ENCODE measurements at places on chromosomes 13 and 19. TPM values are rescaled to one million over a fixed set of nuclear protein-coding genes. Genes with fewer than 3 reads are reported as not detected.

NCR1 gene
- 0.63 TPM for total RNA-seq

C1QTNF9 gene
- total RNA-seq: not detected

CASP14 gene
- total RNA-seq: not detected

C2CD4C gene
- total RNA-seq: 0.88 TPM

IRS2 gene
- total RNA-seq: 27.1 TPM

DIRAS1 gene
- total RNA-seq: 0.37 TPM

ATCAY gene
- total RNA-seq: not detected

RAB3A gene
- total RNA-seq: 3.1 TPM

AP1M1 gene
- total RNA-seq: 38.5 TPM

DNA sequence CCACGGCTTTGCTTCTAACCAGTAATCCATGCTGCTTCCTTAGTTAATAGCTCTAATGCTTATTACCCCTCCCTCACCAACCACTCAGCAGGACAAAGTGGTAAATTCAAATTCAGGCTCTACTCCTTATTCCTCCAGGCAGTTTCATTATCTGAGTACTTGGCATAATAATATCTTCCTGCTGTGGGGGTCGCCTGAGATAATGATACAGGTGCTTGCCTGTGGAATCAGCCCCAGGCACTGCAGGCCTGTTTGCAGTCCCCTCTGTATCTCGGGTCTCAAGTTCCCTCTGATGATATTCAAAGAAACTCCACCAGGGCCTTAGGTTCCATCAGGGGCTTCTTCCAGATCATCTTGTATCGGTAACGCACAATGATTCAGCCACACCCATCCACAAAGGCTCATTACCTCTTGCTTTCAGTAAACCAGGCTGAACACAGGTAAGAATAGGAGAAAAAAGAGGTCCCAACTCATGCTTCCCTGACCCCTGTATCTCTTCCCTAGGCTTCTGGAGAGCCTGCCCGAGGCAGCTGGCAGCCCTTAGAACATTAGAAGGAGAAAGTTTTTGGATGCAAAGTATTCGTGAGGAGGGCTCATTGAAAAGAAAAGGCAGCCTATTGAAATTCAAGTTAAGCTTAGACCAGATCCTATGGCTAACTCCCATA is 14.3 kb upstream of the FOXO1 start:
- H3K4me3 ChIP-seq: no peak overlapping the region
- no peaks in the 10 kb centered on the region for H3K4me1 ChIP-seq
- DNase-seq: no peak
- no peaks in the 10 kb centered on the region for H3K36me3 ChIP-seq
- H3K27me3 ChIP-seq: no peaks in the 10 kb centered on the region
- no peak overlapping the region for H3K27ac ChIP-seq

- H3K4me3 ChIP-seq: no peak overlapping the region
- H3K36me3 ChIP-seq: no peaks in the 10 kb centered on the region
- H3K27me3 ChIP-seq: peaks cover 2% of the 10 kb centered on the region
- H3K27ac ChIP-seq: peak overlapping the region; percentile 76
- peaks cover 11% of the 10 kb centered on the region for H3K4me1 ChIP-seq
These were observed 8.9 kb downstream of the GNG7 start for GRCh38 chr19:2693492-2694160.

DNA sequence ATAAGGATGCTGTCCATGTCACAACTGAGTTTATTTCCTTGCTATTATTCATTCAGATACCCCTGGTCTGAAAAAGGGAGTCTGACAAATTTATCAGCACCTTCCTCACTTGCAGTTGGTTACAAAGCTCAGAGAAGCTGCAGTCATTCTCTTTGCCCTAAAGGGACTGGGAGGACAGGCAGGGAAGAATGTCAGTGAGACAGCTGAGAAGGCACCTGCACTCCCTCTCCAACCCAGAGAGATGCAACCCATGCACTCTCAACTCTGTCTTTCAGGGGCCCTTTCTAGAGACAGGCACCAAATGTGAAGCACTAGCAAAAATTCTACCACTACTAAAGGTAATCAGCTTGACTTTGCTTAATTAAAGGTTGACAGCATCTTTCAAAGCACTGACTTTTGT is 83.3 kb downstream of the CRYL1 start:
- no peaks in the 10 kb centered on the region for H3K4me1 ChIP-seq
- no peak for DNase-seq
- no peaks in the 10 kb centered on the region for H3K36me3 ChIP-seq
- H3K27ac ChIP-seq: no peak overlapping the region
- H3K27me3 ChIP-seq: no peaks in the 10 kb centered on the region

GRCh38 chr13:80313668-80314256 is 27.2 kb downstream of the SPRY2 start:
- H3K4me1 ChIP-seq: no peaks in the 10 kb centered on the region
- no peak overlapping the region for H3K4me3 ChIP-seq
- H3K27me3 ChIP-seq: no peaks in the 10 kb centered on the region
- no peak overlapping the region for H3K27ac ChIP-seq
- no peaks in the 10 kb centered on the region for H3K36me3 ChIP-seq
- DNase-seq: no peak

- H3K4me3 ChIP-seq: no peak overlapping the region
- no peaks in the 10 kb centered on the region for H3K36me3 ChIP-seq
- H3K27me3 ChIP-seq: no peaks in the 10 kb centered on the region
- no peak for DNase-seq
- H3K27ac ChIP-seq: no peak overlapping the region
These were observed 11.1 kb upstream of the PLIN3 start for GRCh38 chr19:4878491-4878968.

GRCh38 chr13:59607780-59608233 is 555.9 kb downstream of the DIAPH3 start:
- no peaks in the 10 kb centered on the region for H3K27me3 ChIP-seq
- H3K4me1 ChIP-seq: no peaks in the 10 kb centered on the region
- H3K27ac ChIP-seq: no peak overlapping the region
- no peak for DNase-seq
- no peaks in the 10 kb centered on the region for H3K36me3 ChIP-seq
- H3K4me3 ChIP-seq: no peak overlapping the region

- peaks cover 26% of the 10 kb centered on the region for H3K4me1 ChIP-seq
- H3K27ac ChIP-seq: no peak overlapping the region
- no peak overlapping the region for H3K4me3 ChIP-seq
These were observed 3.6 kb downstream of the TLE2 start for GRCh38 chr19:3025549-3025886.

- peaks cover 6% of the 10 kb centered on the region for H3K36me3 ChIP-seq
- no peaks in the 10 kb centered on the region for H3K27me3 ChIP-seq
- no peak overlapping the region for H3K4me3 ChIP-seq
- no peak overlapping the region for H3K27ac ChIP-seq
- no peaks in the 10 kb centered on the region for H3K4me1 ChIP-seq
These were observed 33.2 kb downstream of the RAB20 start for GRCh38 chr13:110528371-110528770.

DNA sequence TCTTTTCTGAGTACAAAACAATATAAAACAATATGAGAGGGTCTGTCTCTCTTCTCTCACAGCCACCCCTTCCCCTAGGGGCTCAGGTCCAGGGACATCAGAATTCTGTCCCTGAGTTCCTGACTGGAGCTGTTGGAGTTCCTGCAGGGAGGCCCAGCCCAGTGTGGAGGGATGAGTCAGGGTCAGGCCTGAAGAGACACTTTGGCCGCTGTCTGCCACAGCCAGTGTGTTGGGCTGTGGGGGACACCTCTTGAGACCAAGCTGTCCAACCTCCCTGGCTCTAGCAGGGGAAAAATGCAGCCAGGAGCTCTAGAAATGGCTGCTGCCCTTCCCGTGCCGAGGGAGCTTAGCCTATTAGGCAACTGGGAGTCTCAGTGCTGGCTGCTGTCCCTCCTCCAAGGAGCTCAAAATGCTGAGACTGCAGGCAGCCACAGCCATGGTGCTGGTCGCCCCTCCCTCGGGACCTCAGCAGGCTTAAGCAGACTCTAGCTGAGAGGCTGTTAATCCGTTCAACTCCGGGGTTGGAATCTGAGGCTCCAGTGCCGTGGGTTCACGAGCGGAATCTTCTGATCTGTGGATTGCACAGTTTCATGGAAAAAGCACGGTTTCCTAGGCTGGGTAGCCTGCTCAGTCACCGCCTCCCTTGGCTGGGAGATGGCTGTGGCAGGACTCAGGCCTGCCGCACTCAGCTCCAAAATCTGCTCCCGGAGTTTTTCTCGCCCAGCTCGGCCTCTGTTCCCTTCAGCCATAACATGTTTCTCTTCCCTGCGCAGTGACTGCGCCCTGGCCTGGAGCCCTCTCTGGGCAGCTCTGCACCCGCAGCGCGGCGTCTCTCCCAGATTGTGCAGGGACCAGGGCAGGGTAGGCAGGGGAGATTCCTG is 3.8 kb upstream of the ZNF626 start:
- no peaks in the 10 kb centered on the region for H3K4me1 ChIP-seq
- peak overlapping the region; percentile 27 for H3K27ac ChIP-seq
- DNase-seq: peak; percentile 55
